ENCODE measurements at places on chromosomes 4 and X.

DNA sequence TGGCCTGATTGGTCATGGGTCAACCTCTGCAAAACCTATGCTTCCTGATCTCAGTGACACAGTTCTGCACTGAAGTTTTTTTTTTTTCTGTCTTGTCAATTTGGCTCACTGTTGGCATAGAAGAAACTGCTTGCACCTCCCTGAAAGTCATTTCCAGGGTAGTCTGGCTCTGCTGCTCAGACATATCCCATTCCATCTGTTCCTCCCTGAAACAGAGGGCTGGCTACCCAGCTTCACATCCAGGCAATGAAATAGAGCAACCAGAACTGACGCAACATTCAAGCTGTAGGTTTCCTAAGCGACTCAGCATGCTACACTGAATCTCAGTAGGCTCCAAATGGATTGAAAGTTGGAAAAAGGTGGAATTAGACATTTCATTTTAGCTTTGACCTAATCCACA lies 176.8 kb upstream of the MBNL3 start:
- DNase-seq, result no peak

DNA sequence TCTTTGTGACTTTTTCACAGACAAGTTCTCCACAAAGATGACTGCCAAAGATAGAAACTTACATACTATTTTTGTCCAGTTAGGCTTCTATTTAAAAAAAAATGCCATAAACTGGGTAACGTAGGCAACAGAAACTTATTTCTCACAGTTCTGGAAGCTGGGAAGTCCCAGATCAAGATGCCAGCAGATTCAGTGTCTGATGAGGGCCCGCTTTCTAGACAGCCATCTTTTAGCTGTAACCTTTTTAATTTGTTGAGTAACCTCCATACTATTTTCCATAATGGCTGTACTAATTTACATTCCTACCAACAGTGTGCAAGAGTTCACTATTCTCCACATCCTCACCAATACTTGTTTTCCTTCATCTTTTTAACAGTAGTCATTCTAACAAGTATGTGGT lies 55.5 kb downstream of the ARHGEF38 start:
- DNase-seq, result no peak

GRCh38 chr4:104210420-104210819 lies 284.3 kb downstream of the CXXC4 start:
- DNase-seq, result no peak

- peak; percentile 28 for DNase-seq
Measured at GRCh38 chrX:150546711-150547153, 21.7 kb upstream of the MTM1 start.

DNA sequence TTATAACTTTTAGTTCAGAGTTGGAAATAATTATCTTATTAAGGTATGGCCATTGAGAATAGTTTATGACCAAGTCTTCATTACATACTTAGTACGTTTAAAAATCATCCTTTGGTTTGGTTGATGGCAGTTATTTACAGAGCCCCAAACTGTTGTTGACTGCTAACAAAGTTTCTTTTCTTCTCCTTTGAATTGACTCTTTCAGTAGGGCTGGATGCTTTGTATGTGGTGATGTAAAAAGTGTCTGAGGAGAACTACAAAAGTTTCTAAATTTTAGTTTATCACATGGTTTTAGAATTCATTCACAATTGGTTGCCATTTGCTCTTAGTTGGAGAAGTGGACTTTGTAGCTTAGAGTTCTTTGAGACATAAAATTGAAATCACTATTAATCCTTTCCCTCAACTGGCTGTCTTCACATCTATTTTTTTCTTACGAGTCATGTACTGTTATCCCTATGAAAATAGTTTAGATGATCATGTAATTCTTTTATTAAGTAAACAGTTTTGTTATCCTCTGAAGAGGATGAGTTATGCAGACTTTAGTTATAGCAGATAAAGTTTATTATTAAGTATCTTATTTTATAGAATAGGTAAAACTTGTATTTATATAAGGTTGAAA lies 14.8 kb downstream of the PTPN13 start:
- DNase-seq, result no peak

- peak; percentile 13 for DNase-seq
Measured at GRCh38 chr4:174714393-174715211, 114.4 kb downstream of the GLRA3 start.

DNA sequence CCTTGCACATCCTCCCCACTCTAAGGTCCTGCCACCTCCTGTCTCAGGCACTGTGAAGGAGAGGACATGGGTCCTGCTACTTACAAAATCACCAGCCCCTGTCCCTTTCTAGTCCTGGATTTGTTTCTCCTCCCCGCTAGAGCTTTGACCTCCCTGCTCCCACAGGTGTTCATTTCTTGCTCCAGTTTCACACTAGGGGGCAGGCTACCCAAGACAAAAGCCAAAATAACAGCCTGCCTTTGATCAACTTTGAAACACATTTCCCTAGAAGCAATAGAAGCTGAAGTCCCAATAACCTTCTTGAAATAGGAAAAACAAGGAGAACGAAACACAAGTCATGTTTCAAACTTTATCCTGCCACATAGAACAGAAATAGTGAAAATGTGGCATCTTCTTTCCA lies 164.4 kb downstream of the QDPR start:
- DNase-seq, result no peak

DNA sequence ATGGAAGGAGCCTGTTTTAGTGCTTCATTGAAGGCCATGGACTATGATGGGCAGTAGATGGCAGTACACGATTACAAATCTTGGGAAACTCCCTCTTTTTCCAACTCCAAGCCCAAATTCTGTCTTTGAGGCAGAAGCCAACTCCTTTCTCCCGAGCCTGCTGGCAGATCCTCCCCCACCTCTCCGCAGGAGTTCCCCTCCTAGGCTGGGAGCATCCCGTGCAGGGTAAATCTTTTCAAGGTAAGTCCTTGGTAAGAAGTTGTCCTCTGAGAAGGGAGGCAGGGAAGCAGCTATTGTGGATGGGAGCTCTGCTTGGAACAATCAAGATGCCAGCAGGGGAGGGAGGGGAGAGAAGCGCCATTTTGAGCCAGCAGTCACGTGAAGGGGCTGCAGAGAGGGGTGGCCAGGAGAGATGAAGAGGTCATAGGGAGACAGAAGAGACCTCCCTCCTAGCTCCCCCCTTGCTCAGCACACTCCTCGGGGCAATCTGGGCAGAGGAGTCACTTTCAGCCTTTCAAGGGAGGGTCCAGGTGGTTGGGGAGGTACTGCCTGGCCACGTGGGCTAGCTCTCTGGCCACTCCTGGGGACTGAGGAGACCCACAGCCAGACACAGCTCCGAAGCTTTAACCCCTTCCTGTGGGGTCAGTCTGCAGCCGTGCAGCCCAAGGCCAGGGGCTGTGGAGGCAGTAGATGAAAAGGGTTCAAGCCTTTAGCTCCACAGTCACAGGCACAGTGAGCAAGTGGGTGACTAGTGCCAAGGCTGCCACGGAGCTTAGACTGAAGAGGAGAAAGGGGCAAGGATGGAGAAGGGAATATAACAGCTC lies 9.6 kb downstream of the CC2D2A start:
- DNase-seq, result no peak

DNA sequence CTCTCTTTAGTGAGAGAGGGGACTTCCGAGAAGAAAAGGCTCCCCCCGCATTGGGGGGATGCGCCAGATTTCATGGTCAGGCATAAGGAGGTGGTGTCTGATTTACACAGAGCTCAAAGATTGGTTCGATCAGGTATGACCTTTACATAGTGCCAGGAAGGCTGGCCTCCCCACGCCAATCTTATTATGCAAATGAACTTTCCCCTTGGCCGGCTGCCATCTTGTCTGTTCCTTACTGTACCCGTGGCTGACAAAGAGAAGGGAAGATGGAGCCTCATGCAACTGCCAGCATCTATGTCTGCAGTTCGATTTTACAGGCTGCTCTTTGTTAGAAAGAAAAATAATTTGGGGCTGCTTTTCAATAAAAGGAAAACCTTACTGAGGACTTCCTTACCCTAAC lies 197.2 kb downstream of the GPM6A start:
- DNase-seq, result no peak

GRCh38 chrX:66030505-66031317 lies 9.2 kb downstream of the VSIG4 start:
- DNase-seq, result no peak

GRCh38 chr4:36914106-36914505 lies 330.4 kb upstream of the NWD2 start:
- no peak for DNase-seq

- no peak for DNase-seq
Measured at GRCh38 chrX:36868592-36868991, 139.6 kb upstream of the FAM47C start.

DNA sequence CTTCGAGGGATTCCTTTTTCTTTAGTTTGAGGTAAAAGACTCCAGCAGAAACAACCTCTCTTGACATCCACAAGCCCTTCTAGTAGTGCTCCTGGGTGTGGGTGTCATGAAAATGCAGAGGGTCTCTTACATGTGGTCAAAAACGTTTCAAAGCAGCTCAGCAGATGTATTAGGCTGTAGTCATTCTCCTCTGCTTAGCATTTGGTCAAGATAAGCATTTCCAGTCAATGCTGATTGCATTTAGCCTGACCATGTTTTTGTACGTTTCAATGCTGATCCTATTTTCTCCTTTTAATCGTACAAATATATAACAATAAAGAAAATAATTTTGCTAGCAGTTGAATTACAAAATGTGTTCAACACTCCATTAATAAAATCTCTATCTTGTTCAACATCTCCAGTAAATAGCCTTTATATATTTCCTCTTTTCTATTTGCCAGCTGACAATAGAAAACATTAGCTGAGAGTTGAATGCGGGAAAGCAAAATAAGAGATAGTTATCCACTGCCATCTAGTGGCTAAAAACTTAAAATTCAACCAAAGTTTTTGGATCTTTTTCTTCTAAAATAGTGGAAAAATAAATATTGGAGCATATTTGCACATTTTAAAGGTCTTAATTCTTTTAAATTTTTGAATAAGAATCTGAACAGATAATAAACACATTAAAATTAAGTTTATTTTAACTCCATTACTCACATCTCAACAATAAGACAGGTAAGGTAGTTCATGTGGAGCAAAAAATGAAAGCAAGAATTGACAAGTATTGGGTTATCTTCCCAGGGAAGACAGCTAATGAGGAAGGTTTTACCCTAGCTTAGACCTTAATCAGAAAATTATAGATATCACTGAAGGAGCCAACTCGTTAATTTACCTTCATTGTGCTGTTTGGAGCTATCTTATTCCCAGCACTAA lies 15.2 kb upstream of the PACRGL start:
- peak; percentile 24 for DNase-seq

- no peak for DNase-seq
Measured at GRCh38 chr4:56240554-56241174, 146.6 kb downstream of the AASDH start.

DNA sequence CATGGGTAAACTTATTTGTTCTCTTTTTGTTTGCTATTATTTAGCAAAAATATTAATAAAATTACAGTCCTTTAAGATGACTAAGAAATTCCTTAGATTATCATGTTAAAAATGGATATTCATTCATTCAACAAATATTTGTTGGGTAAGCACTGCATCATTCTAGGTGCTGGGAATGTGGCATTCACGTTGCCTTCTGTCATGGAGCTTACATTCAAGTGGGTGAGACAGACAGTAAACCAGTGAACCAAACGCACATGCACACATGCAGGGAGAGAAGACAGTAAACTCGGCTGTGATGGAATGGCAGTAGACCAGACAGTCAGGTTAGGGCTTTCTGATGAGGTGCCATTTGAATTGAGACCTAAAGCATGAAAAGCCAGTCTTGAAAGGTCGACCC lies 91.8 kb downstream of the STOX2 start:
- DNase-seq, result no peak

GRCh38 chr4:102580463-102580842 lies 79.3 kb downstream of the NFKB1 start:
- DNase-seq, result no peak

- DNase-seq, result no peak
Measured at GRCh38 chr4:60389633-60390032, 810.5 kb upstream of the ADGRL3 start.

- no peak for DNase-seq
Measured at GRCh38 chr4:139666735-139667281, 1.2 kb downstream of the MGST2 start.

DNA sequence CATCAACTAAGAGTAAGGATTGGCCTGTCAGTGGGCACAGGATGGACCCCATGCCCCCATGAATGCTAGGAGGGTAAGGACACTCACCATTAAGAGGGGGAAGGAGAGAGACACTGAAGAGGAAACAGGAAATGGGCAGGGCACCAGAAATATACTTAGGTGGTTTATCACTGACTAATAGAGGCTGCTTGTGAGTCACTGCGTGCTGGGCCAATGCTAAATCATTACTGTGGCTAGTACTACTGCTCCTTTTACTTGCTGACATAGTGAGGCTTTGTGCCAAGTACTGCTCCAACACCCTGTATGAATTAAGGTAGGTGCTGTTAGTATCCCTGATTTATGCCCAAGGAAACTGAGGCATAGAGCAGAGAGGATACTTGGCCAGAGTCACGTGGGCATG lies 130.4 kb upstream of the FRMPD4 start:
- DNase-seq, result no peak

- no peak for DNase-seq
Measured at GRCh38 chr4:156497486-156497885, 474.1 kb downstream of the PDGFC start.

- no peak for DNase-seq
Measured at GRCh38 chr4:78862314-78862737, 76.9 kb downstream of the PAQR3 start.

- DNase-seq, result no peak
Measured at GRCh38 chr4:22764183-22764582, 71.4 kb downstream of the GBA3 start.

DNA sequence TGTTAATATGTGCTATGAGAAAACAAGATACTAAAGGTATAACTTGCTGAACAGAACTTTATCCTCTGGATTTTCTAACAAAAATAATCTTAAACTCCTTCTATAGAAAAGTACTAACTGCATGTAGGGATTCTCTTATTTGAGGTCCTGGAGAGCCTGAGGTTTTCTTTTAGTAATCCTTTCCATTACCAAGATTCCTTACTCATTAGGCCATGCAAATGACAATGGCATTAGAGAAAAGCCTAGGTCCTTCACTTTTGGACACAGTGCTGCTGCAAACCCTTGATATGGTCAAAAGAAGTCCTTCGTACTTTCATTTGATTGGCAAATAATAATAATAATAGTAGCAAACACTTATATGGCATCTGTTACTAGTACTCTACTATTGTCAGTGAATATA lies 3.2 kb downstream of the MMRN1 start:
- DNase-seq, result no peak

GRCh38 chr4:102586002-102586643 lies 85.0 kb downstream of the NFKB1 start:
- no peak for DNase-seq

GRCh38 chr4:140720387-140721304 lies 35.5 kb downstream of the TBC1D9 start:
- DNase-seq, result peak; percentile 42

- no peak for DNase-seq
Measured at GRCh38 chr4:33882246-33882990, 2361.9 kb downstream of the ARAP2 start.

GRCh38 chr4:157096439-157096838 lies 20.5 kb downstream of the GLRB start:
- DNase-seq, result no peak

- DNase-seq, result no peak
Measured at GRCh38 chr4:148926276-148927260, 484.4 kb upstream of the NR3C2 start.

DNA sequence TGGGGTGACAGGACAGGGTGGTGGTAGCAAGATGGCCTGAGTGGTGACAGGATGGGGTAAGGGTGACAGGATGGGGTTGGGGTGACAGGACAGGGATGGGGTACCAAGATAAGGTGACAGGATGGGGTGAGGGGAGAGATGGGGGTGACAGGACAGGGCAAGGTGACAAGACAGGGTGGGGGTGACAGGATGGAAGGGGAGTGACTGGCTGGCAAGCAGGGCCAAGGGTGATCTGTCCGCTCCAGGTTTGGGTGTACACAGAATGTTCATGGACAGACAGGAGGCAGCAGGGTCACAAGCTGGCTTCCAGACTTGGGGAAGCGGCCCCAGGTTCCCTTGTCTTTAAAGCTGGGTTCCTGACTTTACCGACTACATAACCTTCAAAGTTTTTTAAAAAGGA lies 23.3 kb downstream of the RNF212 start:
- DNase-seq, result no peak
